ENCODE measurements at places on chromosomes 2 and 18.

DNA sequence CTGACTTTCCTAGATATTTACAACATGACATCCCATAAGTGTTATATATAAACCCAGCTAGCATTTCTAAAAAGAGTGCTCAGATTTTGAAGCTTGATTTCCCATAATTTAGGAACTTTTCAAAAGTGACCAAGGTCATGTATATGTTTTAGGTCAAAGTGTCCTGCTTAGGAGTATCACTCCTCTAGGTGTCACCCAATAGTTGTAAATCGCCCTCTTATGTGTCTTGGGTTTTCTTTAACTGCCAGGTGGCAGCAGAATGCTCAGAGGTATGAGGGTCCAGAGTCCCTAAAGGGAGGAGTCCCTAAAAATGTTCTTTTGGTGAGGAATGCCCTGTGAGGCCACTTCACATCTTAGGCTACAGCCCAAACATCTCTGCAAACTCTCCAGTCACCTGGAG lies 358.3 kb downstream of the CELF4 start:
- DNase-seq: no peak

DNA sequence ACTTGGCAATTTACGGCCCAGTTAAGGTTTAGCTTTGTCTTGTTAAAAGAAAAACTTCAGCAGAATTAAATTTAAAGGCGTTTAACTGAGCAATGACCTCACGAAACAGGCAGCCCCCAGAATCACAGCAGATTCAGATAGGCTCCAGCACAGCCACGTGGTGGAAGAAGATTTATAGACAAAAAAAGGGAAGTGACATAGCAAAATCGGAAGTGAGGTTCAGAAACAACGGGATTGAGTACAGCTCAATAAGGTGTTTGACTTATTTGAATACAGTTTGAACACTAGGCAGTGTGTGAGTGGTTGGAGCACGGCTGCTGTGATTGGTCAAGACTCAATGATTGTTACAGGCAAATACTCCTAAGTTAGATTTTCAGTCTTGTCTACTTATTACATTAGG lies 79.8 kb downstream of the MOGAT1 start:
- DNase-seq: no peak

DNA sequence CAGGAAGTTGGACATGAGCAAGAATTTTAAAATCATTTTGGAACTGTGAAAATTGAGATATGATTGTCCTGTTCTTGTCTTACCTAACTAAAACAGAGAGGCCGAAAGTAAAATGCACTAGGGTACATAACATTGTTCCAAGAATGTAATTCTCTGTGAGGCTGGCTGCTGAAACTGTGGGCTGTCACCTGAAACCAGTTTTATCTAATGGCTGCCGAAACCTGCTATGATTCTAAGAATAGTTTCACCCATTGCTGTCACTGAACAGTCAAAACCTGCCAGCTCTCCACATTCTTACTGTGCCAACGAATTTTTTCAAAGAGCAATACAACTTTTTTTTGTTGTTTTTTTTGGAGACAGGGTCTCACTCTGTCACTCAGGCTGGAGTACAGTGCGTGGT lies 119.3 kb upstream of the ZSWIM2 start:
- no peak for DNase-seq

DNA sequence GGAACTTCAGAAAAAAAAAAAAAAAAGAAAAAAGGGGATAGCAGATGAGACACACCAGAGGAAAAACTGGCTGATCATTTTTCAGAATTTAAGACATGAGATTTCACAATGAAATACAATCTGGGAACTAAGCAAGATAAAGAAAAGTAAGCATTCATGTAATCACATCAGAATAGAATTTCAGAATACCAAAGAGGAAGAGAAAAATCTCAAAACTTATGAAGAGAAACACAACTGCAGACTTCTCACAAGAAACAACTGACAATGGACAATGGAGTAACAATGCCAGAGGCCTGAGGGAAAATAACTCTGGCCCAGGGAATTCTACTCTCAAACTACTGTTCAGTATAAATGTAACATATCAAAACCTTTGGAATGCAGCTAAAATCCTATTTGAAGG lies 13.2 kb upstream of the RRM2 start:
- DNase-seq: no peak

DNA sequence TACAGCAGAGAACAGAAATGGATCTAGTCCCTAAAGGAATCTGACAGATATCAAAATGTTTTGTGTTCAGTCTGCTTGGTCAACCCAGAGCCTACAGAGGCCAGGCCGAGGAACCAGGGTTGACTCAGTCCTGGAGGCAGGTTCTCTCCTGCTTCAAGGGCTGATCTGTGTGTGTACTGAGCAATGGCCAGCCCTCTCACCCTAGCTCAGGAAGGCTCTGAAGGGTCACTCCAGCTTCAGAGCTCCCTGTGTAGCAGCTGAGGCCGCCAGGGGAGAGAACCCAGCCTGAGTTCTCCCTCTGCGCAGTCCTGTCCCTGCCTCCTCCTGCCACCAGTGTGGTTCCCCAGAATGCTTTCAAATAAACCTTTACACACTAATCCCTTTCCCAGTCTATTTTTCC lies 41.1 kb downstream of the NEURL3 start:
- DNase-seq: no peak

- no peak for DNase-seq
These were observed 1.1 kb downstream of the HADHB start for GRCh38 chr2:26245810-26246209.

- no peak for DNase-seq
These were observed 215.6 kb upstream of the NABP1 start for GRCh38 chr2:191462370-191462769.

GRCh38 chr2:186486651-186487647 lies 889 bp downstream of the ZC3H15 start:
- no peak for DNase-seq

DNA sequence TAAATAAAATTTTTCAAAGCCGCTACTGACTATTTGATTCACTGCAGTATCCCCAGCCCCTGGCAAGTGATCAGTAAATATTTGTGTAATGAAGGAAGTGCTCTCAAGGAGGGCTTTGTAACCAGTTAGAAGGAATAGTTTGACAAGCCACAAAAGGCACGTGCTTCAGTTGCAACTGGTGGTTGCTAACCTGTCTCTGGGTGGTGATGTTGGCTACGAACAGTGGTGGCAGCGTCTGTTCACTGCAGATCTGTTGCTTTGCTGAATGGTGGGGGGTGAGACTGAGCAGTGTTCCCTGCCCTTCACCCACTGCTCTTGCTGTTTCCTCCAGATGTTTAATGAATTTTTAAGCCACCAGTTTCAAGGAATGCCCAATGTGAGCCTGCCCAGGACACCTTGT lies 73.9 kb upstream of the SIX2 start:
- DNase-seq: no peak

DNA sequence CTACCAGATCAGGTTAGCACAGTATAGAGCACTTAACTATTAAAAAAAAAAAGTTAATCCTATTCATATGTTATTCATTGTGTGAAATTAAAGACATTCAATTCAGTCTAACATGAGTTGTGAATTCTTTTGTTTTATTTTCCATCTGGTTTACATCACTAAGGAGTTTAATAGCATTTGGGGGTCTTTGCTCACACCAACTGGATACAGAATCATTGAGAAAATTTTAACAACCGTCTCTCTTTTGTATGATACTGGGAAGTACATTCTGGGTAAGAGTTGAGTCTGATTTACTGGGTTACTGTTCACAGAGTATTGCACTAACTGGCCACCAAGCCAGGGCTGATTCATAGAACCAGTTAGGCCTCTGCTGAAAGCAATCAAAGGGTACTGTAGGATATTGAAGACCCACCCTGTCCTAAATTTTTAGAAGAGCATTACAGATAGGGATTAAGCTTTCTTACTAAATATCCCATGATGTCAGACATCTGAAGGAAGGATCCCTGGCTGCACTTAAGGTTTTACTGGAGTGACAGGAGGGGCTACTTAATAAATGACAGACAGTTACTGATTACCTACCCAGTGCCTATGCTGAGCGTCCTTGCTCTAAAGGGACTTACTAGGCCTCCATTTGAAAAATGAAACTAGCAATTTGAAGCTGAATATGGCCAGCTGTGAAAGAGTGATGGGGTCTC lies 387.9 kb downstream of the SETBP1 start:
- DNase-seq: no peak

GRCh38 chr2:46492301-46492700 lies 12.9 kb downstream of the TMEM247 start:
- no peak for DNase-seq

- no peak for DNase-seq
These were observed 31.3 kb downstream of the USP40 start for GRCh38 chr2:233535271-233535670.

DNA sequence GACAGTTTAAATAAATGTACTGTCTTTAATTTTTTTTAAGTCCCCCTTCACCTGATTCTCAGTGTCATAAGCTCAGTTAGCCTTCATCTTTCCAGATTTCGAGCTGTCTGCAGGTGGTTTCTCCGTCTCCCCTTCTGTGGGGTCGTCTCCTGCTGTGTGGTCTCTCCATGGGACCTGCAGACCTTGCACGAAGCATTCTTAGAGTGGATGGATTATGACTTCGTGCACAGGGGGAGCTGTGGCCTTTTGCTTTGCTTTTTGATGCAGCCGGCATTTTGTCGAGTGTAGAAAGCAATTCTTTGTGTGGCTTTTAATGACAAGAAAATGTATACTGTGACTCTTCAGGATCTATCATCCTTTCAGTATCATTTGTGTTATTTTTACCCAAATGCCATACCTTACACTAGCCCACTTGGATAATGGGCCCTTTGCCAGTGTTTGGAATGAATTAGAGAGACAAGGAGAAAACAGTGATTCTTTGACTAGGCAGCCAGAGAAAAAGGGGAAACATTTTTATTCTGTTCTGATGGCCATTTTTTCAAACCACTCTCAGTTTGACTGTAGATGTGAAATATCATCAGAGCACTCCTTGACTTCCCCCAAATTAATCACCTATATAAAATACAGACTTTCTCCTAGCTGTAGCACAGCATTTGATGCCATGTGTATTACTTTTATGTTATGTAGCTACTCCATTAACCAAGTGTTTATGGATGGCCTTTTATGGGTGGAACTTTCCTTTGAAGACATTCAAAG lies 54.3 kb downstream of the ITGA6 start:
- no peak for DNase-seq

DNA sequence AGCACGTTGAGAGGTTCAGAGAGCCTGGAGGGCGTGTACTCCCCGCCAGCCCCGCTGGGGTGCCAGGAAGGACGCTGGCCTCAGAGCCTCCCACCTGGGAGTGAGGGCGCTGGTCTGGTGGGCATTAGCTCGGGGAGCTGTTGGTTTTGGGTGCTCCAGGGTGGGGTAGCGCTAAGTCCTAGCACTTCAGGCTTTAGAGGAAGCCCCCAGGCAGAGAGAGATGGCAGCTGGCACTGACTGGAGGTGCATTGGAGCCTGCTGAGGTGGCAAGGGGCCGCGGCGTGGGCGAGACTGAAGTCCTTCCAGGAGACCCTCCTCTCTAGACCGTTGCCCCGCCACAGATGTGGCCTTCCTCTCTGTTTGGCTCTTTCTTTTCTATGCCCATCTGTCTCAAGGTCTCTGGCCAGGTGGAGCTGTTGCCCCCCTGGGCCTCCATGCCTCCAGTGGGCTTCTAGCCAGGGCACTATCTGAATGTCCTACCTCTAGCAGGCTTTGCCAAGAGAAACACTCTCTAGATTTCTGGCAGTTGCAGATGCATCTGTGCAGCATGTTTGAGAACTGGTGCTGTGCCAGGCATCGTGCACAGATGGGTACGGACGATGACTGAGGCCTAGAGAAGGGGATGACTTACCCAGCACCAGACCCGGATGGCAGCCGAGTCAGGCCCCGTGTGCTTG lies 6.6 kb downstream of the CAPN10 start:
- no peak for DNase-seq

- DNase-seq: no peak
These were observed 29.6 kb downstream of the EDAR start for GRCh38 chr2:108959401-108959800.

DNA sequence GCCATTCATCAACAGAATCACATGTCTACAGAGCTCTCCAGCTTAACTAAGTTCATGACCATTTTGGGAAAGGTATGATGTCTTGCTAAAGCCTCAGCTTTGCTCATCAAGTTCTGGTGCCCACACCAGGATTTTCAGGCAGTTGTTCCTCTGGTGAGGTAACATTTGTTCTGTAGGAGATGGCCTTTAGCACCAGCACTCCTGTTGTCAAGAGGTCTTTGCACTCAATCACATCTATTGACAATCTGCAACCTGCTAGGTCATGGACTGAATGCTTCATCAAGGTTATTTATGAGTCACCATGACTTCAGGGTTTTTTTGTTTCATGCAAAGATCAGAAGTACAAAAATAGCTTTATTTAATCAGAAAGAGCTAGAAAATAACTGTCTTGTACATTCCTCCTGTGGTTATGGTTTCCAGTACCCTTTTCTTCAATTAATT lies 36.6 kb upstream of the VIT start:
- DNase-seq: no peak

- no peak for DNase-seq
These were observed 32.8 kb downstream of the TTC32 start for GRCh38 chr2:19868701-19869580.

DNA sequence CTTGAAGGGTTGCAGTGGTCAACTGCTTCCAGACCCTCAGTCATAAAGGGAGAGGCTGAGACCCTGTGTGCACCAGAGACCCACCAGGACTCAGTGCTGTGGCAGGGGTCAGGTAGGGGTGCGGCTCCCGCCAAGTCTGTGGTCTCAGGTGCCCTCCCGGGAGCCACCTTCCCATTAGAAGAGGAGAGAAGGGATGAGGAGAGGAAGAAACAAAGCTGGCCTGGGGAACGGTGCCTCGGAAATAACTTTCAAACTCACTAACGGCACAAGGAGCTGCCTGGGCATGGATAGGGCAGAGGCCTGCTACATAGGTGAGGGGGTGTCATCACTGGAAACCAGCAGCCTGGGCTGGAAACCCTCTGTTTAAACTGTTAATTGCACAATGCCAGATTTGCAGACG lies 84.9 kb downstream of the TPO start:
- no peak for DNase-seq

DNA sequence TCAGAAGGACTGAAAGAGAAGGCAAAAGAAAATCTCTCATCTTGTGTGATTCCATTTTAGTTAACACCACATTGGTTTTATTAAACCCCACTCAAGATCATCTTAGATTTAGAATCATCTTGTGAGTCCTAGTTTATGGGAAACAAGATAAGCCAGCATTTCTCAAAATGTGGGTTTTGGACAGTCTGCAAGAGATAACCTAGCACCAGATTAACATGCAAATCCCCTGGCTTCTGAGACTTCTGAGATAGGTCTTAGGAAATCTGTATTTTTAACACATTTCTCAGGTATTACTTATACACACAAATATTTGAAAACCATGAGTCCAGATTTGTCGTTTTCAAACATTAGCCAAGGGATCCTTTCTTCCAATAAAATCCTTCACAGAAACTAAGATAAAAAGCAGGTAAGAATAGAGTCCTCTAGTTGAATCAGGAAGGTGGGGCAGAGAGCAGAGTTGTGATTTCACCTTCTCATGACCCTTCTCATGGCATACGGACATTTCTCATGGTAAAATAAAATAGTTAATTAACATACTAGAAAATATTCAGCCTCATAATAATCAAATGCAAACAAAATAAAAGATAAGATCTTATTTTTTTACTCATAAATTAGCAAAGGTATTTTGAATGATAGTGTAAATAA lies 287.2 kb upstream of the FN1 start:
- no peak for DNase-seq

GRCh38 chr2:111634050-111634794 lies 249.8 kb downstream of the ANAPC1 start:
- no peak for DNase-seq

GRCh38 chr18:75131381-75132000 lies 77.4 kb downstream of the PTGR3 start:
- no peak for DNase-seq
